Head of caudate nucleus (tissue), 42 donors: ENCODE measurements at places on chromosomes 6 and 20.

DNA sequence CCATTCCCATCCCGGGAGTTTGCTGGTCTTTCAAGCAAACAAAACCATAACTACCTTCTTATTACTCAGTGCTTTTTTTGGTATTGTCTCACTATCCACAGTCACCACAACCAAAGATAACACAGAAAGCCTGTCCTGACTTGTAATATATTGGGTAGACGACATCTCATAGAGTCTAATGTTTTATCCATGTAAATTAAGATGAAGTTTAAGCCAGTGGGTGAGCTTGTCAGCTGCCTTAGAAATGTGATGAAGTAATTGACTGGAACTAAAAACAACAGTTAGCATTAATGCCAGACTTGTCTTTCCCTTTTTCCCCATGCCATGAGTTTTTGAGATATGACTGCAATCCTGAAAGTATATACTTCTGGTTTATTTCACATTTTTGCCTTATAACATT is 282.7 kb upstream of the PRDM1 start:
- no peak for DNase-seq

- no peak for DNase-seq
Measured at GRCh38 chr6:123024976-123025375, 28.9 kb downstream of the CLVS2 start.

DNA sequence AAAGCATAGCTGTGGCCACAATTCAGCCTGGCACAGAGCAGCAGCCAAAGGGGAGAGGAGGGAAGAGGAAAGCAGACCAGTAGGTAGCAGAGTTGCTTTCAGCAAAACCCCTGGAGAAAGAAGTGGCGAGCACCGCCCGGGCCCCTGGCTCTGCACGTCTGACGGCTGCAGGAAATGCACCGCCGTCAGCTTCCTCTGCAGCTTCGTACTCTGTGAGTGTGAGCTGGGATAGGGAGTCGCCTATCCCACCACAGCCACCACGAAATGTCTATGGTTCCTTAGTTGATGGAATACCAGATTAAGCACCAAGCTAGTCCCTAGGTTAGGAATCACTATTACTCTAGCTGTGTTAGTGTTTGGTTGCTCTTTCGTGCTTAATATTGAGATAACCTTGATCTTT is 79.9 kb upstream of the NAA20 start:
- no peak for DNase-seq

GRCh38 chr6:110590821-110591351 is 114.5 kb upstream of the SLC22A16 start:
- no peak for DNase-seq

DNA sequence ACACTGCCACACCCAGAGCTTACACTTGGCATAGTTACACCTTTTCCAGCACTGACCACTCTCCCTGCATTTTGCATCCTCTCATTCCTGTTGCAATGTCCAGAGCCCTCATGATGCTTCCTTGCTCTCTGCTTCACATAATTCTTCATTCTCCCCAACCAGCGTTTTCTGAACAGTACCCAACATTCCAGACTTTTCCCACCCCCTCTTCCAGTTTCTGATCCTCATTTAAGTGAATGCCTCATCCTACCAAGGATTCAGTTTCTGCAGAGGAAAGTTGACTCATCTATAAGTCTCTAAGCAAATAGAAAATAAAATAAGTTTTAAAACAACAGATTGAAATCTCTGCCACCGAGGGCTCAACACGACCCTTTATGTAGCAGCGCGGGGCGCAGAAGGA is 321.3 kb upstream of the TCF21 start:
- no peak for DNase-seq
